ENCODE measurements at places on chromosomes 13 and 19.
A peak's percentile ranks its signal among the peaks of the same experiment; 100 is the strongest.

DNA sequence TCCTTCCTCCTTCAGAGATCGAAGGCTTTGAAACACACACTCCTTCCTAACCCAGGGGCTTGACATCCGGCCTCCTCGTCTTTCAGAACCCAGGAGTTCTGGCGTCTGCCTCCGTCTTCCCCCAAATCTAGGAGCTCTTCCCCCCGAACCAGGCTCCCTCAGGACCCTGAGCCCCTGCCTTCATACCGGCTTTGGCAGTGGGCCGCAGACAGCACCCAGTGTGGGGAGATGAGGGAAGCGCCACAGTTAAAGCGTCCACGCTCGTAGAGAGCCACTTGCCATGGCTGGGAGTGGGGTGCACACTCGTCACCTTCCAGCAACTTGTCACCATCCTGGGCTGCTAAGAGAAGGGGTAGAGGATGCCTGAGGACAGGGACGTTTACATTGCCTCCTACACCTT, 3.9 kb upstream of the KLK1 start:
- no peak for DNase-seq

- peak; percentile 55 for DNase-seq
These were observed 54.0 kb downstream of the GNG7 start for GRCh38 chr19:2648528-2648937.

DNA sequence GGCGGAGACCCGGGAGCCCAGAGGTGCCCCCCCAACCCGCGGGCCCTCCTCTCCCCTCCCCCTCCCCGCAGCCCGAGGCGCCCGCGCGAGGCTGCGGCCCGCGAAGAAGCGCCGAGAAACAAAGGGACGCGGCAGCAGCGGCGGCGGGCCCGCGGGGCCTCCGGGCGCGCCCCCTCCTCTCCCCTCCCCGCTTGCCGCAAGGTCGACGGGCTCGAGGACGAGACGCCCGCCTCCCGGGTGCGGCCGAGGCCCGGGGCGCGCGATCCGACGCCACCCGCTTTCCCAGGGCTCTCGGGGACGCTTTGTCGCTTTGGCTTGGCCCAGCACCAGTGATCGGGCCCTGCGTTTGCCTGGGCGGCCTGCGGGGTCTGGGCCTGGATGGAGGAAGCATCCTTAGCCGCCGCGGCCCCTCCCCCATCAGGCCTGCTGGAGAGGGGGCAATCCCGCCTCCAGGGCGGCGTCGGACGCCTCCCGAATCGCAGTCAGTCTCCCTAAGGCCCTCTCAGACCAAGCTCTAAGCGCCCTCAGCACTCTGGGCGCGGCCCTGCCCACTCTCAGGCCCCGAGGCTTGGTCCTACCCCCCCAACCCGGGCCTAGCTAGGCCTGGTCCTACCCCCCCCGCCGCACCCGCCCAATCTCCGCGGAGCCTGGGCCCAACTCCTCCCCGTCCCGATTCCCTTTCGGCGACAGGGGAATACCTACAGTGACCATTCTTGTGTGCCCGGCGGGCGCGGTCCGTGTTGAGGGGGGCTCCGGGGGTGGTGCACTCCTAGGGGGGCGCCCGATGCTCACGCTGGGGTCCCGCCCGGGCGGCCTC, 740 bp downstream of the ELAVL3 start:
- peak; percentile 10 for DNase-seq

DNA sequence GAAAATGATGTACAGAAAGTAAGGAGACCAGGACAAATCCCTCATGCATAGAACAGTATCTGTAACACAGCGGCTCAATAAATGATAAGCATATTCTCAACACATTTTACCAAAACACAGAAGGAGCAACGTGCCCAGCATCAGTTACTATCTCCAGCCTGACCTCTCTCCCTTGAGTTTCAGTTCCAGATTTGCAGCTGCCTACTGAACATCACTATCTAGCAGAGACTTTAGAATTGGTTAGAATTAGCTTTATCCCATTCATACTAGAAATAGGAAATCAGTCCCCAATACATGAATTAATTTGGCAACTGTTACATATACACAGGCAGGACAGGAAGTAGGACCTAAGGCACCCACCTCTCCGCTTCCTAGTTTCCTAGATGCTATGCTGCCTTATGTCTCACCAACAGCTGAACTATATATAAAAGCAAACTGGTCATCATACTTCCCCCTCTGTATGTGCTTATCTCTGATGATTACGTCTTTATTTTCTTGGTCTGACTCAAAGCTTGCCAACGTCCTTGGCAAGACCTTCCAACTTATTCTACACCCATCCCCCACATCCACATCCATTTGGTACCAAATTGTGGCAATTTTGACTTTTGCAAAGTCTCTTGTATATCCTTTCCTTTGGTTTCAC, 61.1 kb downstream of the SACS start:
- no peak for DNase-seq

DNA sequence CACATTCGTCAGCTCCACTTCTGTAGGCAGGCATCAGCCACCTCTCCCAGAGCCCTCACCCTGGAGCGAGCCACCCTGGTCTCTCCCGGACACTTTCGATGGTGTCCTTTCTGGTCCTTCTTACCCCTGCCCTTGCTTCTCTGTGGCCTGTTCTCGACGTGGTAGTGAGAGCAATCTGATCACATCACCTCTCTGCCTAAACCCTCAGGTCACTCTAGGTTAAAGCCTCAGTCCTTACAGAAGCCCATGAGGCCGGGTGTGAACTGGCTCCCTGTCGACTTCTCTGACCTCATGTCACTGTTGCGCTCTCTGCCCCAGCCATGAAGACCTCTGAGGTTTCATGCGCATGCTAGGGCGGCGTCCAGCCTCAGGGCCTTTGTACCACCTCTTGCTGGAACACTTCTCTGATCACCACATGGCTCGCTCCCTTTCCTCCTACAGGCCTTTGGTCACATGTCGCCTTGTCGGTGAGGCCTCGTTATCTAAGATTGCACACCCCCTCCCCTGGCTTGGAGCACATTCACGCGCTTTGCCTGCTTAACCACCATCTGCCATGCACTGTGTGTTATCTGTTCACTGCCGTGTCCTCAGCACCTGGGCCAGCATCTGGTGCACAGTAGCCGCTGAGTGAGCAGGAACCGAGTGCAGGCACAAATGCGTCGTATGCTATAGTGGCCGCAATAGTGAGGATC, 101.5 kb downstream of the DPF1 start:
- no peak for DNase-seq

- no peak for DNase-seq
These were observed 1.1 kb downstream of the PPP6R1 start for GRCh38 chr19:55257461-55258420.

DNA sequence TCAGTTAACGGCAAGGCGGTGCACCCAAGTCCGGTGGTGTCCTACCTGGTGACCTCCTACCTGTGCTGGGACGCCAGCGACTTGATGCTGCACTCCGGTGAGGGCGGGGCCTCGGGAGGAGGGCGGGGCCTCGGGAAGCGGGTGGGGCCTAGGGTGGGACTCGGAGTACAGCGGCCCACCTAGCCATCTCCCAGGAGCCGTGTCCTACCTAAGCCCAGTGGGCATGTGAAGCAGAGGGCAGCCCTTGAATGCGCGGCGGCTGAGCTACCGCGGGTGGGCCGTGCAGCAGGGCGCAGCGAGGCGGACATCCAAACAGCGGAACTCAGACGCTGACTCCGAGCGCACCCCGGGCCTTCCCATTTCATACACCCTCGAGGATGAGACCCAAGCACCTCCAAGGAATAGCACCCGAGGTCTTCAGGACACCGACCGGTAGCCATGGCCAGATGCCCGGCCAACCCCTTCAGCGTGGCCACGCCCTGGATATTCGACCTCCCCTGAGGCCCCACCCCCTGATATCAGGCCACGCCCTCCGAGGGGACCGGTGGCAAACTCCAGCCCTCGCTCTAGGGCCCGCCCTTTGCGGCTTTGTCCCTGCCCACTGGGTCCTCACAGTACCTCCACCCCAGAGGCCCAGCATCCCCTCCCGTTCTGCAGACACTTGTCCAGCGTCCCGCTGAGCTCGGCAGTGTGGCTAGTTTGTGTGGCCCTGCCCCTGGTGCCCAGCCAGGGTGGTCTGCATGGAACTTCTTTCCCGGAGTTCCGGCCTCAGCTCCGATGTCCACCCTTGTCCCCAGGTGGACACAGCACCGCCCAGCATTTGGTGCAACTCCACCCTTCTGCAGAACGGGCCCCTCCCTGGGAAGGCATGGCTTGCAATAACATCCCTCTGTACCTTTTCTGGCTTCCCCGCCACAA, 5.4 kb downstream of the KLK1 start:
- DNase-seq, result peak; percentile 8

- no peak for DNase-seq
These were observed 514 bp upstream of the ARGLU1 start for GRCh38 chr13:106568299-106569003.

DNA sequence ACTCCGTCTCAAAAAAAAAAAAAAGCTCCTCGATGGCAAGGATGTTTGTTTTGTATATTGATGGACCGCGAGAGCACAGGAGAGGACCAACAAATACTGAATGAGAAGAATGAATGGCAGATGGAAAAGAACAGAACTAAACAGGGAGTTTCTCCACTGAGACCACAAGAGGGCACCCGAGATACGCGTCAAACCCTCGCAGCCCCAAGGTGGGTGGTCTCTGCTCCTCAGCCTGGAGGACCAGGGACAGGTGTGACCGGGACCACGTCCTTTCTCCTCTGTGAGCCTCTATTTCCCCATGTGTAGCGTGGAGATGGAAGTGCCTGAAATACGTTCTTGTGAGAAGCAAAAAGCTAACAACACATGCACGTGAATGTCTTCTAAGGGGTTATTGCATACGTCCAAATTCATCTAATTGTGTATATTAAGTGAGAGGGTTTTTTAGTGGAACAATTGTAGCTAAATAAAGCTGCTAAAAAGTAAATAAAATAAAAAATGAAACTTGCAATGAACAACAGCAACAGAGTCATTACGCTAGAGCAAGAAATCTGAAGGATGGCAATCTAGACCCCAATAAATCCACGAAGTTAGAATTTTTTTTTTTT, 8.3 kb upstream of the CDC42EP5 start:
- peak; percentile 43 for DNase-seq

DNA sequence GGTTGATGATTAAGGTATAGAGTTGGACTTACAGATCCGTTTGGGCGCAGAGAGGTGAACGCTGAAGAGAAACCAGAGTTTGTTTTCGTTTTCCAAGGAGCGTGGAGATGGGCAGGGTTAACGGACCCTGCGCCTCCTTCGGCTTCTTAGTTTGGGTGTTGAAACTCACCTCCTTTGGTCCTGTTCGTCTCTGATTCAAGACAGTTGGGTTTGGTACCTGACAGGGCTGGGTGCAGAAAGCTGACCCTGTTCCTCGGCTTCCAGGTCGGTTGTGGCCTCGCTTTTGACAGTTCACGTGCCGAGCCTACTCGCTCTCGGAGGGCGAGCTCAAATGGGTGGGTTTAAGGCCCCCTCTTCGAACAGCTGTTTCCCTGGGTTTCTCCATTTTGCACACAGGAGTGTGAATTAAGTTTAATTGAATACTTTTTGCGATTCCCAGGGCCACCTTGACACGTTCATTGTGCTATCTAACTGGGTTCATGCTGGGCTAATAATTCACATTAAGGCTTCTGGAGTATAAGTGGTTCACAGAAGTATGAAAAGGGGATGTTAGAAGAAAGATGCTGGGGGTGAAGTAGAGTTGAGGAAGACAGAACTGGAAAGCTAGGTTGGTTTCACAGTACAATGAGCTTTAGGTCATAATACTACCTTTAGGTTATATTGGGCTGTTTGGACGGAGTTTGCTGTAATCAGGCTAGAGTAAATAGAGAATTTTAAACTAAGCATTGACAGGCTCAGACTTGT, 638 bp downstream of the USPL1 start:
- DNase-seq, result no peak

DNA sequence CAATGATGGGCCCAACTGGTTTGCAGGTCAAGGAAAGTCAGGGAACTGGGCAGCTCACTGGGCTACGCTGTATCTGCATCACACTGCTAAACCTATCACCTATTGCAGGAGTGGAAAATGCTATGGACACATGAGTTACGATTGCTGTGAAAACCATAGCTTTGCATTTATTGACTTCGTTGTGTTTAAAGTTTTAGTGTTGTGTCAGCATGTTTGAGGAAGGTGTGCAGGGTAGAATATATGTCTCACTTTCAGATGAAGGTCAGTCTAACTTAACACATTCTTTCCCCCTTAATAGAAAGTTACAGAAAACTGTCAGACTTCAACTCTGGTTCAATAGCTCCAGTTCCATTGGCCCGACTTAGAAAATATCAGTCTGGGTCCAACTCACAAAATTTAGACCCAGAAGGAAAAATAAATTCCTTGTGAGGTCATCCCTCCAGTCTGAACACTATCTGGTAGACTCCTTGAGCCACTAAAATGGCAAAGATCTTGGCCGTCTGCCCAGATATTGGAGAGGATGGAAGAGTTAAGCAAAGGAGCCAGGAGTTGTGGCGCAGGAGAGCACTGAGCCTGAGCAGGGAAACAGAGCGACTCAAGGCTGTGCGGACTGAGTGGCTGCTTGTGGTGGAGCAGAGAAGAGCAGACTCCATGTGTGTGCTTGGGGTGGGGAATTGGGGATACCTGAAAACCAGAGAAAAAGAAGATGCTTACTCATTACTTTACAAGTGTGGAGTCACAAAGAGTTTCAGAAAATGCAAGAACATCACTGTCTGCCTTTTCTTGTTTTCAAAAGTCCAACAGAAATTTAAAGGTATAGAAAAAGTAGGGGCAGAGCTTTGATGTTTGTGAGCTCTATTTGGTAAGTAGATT, 518.5 kb downstream of the FGF9 start:
- DNase-seq, result no peak

DNA sequence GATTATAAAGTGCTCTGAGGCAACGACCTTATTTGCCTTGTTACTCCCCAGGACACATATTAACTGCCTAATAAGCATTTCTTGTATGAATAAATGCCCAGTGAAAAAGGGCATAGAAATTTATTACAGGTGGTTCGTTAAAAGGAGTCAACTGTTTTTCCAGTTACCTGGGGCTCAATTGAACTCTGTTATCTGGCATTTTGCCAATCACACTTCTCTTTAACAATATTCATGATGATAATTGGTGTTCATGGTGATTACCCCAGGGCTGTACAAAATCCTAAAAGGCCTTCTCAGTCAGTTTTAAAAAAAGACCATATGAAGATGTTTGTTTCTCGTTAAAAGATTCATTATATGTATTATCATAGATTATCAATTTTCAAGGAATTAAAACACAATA, 57.1 kb downstream of the KL start:
- no peak for DNase-seq
